ENCODE measurements at places on chromosomes 7 and 10.

- no peak for DNase-seq
Observed at GRCh38 chr7:115297656-115298055, 375.8 kb downstream of the MDFIC start.

DNA sequence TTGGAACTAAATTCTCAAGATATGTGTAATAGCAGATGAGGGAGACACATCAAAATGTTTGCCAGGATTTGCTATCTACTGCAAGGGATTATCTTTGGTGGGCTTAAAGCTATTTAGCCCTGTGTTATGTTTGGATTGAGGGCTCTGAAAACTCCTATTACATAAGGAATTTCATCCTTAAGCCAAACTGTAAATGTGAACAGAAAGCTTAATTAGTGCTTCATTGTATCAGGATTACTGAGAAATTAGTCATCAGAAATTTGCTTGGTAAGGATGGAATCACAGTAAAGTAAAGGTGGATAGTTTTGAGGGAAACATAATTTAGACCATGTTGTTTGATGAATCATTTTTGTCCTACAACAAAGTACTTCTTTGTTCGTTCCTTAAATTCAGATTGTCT lies 8.3 kb downstream of the ANKRD7 start:
- no peak for DNase-seq

GRCh38 chr7:142927949-142928348 lies 5.6 kb downstream of the TRPV5 start:
- DNase-seq, result no peak

DNA sequence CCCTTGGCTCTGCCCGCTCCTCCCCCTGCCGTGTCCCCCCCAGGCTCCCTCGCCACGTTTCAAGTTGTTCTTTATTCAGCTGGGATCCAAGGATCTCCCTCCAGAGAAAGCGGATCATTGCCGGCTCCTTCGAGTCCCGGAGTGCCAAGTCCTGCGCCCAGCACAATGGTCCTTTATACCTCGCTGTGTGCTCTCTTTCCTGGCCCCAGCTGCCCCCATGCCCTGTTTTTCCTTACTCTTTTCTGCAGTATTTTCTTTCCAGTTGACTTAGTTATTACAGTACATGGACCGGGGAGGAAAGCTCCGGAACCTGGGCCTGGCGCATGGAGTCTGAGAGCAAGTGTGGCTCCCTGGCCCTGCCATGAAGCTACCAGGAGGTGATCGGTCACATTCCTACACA lies 88.1 kb upstream of the KMT2C start:
- DNase-seq, result no peak

Data from NCI-H187 (cell line).